ENCODE measurements at places on chromosomes 1 and 21. TPM values are rescaled to one million over a fixed set of nuclear protein-coding genes. Genes with fewer than 3 reads are reported as not detected.

PUM1 gene
- total RNA-seq: 55.1 TPM

DTL gene
- 2.6 TPM for total RNA-seq

MATN1 gene
- not detected for total RNA-seq

KRTAP19-1 gene
- total RNA-seq: not detected

NBPF20 gene
- total RNA-seq: 2.0 TPM

HSF2BP gene
- 2.0 TPM for total RNA-seq

CACHD1 gene
- total RNA-seq: 3.4 TPM

ACTN2 gene
- 5.4 TPM for total RNA-seq

OLFML2B gene
- total RNA-seq: 2.1 TPM

DMRTA2 gene
- not detected for total RNA-seq

CXADR gene
- total RNA-seq: 2.4 TPM

FAM229A gene
- 0.18 TPM for total RNA-seq

LCE2C gene
- not detected for total RNA-seq

MYBPH gene
- total RNA-seq: not detected

MROH7 gene
- 0.54 TPM for total RNA-seq

MPL gene
- total RNA-seq: not detected

PLA2G2D gene
- not detected for total RNA-seq

PSMA5 gene
- total RNA-seq: 34.7 TPM

GNG5 gene
- 36.8 TPM for total RNA-seq

NGF gene
- 24.3 TPM for total RNA-seq

KCNA2 gene
- total RNA-seq: 0.16 TPM

CYP4A11 gene
- total RNA-seq: 0.18 TPM

RBM11 gene
- not detected for total RNA-seq

PODN gene
- total RNA-seq: 12.1 TPM

ADAM30 gene
- total RNA-seq: not detected

HHIPL2 gene
- 1.1 TPM for total RNA-seq

AKR7A2 gene
- 107 TPM for total RNA-seq

HMGCL gene
- total RNA-seq: 31.8 TPM

ITGB2 gene
- not detected for total RNA-seq

FCMR gene
- 1.8 TPM for total RNA-seq

SPOCD1 gene
- 23.2 TPM for total RNA-seq

CHAF1B gene
- 2.9 TPM for total RNA-seq

GPR37L1 gene
- total RNA-seq: not detected

Data from cardiac atrium fibroblast (primary cell).